ENCODE measurements at places on chromosomes 2 and 18.

GRCh38 chr18:80247393-80247841 lies at the start of gene PARD6G:
Gene PARD6G, minus strand, starts transcription at chr18:80247514. Its CDS starts 166 bp downstream, at chr18:80247348.
- DNase-seq, result peak; percentile 41

GRCh38 chr2:32838418-32838817 lies 108.3 kb upstream of the LTBP1 start:
- no peak for DNase-seq

GRCh38 chr2:228447266-228447915 lies 265.9 kb upstream of the SPHKAP start:
- DNase-seq, result no peak

GRCh38 chr2:45329045-45329677 lies 281.9 kb downstream of the SRBD1 start:
- no peak for DNase-seq

DNA sequence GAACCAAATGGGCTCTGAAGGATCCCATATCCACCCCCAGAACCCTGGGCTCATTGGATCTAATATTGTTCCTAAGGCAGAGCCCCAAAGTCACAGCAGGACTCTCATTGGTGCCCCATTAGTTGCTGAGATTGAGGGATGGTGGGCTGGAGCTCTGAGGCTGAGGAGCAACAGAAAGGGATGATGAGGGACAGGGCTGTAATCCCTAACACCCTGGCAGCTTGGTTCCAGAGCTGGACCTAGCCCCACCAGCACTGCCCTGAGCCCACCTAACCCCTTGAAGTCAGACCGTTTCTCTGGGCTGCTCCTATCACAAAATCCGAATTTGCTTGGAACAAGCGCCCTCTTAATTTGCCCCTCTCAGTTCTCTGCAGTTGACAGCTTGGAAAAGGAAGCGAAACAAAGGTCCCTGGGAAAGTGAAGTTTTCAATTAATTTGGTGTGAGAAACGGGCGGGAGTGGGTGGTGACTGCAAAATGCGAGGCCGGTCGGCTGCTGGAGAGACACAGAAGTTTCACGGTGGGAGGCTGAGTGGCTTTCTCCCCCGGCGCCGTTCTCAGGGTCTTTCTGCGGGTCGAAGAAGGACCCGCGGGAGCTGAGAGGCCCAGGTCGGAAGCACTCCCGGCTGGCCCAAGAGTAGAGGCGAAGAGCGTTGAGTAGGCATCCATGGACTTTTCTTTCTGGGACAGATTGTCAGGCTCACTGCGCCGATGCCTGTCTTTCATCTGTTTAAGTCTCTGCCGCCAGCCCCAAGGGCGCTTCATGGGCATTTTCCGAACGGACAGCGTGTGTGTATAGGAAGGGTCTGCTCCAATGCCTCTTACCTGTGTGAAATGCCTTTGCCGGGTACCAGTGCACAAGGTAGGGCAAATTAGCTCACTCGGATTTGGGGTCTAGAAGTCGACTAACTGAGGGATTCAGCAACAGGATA lies 927 bp upstream of the HOXD13 start:
- no peak for DNase-seq

- DNase-seq, result no peak
These were observed 47.6 kb downstream of the CPO start for GRCh38 chr2:206986943-206987342.

DNA sequence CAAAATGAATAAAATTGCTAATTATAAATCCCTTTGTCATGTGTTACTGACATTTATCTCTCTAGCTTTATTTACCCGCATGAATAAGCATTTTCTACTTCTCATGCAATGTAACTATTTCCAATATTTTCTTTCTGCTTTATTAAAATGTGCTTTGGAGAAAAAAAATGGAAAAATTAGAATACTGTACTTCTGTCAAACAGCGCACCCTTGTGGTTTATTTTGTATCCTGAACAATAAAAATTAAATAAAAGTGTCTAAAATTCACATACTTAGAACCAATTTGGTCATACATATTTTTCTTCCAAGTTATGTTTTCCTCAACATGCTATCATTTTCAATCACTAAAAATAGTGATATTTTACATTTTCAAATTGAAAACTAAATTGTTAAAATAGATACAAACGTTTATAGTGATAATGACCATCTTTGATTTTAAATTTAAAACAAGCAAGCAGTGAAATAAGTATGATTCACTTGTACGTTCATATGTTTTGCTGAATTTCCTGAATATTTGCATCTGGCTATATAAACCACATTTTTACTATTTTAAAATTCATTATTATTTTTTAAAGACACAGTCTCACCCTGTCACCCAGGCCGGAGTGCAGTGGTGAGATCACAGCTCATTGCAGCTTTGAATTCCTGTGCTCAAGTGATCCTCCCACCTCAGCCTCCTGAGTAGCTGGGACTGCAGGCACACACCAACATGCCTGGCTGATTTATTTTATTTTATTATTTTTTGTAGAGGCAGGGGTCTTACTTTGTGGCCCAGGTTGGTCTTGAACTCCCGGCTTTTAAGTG lies 95.9 kb upstream of the GRB14 start:
- DNase-seq, result peak; percentile 33

DNA sequence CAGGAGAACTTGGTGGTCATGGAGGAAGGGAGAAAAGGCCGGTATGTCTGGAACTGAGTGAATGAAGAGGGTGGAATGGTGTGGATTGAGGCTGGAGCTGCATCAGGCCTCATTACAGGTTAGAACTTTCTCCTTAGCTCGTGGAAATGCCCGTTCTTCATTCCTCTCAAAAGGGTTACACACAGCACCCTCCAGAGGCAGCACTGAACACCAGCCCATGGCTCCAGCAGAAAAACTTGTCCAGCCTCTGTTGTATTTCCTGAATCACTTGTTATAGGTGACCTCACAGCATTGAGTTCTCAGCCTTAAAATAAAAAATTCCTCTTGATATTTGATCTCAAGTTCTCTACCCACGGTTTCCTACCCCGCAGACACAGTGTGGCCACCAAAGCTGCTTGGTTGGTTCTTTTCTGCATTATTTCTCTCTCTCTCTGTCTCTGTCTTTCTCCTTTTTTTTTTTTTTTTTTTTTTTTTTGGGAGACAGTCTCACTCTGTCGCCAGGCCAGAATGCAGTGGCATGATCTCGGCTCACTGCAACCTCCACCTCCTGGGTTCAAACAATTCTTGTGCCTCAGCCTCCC lies 89.6 kb downstream of the ITGB1BP1 start:
- peak; percentile 79 for DNase-seq

GRCh38 chr2:181817509-181817908 lies 74.0 kb upstream of the ITPRID2 start:
- no peak for DNase-seq

DNA sequence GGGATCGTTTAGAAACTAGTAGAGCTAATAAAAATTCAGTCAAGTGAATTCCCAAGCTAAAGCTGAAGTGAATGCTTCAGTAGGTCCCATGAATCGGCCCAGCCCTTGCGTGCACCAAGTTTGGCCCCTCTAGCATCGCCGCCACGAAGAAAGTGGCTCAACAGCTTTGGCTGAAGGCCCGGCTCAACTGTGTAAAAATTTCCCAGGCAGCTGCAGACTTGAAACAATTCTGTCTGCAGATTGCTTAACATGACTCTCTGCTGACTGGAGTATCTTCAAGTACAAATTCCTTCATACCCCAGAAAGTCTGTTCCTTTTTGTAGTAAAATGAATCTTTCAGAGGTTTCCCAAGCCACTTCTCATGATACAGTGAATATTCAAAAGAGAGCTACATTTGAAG lies 32.7 kb downstream of the ALMS1 start:
- DNase-seq, result peak; percentile 84

DNA sequence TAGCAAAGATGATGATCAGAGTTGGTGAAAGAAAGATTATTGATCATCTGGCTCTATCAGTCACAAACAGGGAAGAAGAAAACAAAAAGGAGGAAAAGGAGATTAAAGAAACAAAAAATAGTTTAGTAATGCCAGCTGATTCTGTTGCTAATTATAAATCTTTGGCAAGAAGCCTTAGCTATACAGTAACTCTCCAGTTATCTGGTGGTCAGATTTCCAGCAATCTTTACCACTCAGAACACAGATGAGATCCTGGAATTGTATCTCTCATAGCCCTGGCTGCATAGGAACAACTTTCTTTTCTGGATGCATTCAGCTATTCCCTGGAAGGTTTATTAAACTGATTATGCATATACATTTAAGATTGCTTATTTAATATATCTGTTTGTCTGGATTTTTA lies 256.8 kb upstream of the ZEB2 start:
- no peak for DNase-seq

DNA sequence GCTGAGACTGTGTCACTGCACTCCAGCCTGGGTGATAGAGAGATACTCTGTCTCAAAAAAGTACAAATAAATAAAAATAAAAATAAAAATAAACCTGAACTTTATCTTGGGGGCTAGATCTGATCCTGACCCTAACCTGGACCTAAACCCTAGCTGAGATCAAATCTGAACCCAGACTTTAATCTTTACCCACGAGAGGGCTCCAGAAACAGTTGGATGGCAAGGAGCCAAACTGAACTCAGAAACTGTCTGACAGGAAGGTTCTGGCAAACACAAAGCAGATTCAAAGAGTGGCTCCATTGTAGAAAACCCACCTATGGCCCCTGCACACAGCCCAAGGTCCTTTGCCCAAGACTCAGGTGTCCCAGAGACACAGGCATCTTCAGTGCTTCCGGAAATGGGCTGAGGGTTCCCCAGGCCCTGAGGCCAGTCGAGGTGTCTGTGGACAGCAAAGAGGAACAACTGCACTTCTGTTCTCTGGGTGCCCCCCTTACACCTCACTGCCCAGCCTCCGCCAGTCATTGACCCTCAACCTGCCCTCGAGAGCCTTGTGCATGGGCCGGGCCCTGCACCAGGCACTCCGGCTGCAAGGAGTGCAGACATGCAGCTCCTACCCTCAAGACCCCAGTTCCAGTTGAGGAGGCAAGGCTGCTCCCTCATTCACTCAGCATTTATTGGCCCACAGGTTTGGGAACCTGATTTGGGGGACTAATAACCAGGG lies 95.2 kb downstream of the TFCP2L1 start:
- no peak for DNase-seq

GRCh38 chr18:2529154-2529553 lies 42.2 kb downstream of the METTL4 start:
- no peak for DNase-seq

GRCh38 chr2:107777974-107778373 lies 48.7 kb upstream of the RGPD4 start:
- no peak for DNase-seq
